Foreskin keratinocyte (primary cell): ENCODE measurements at places on chromosomes 4 and X. TPM values are rescaled to one million over a fixed set of nuclear protein-coding genes. Genes with fewer than 3 reads are reported as not detected.

Gene PPARGC1A
- not detected in 2 replicates for total RNA-seq

Gene EMCN
- not detected in 2 replicates for total RNA-seq

Gene ENPP6
- not detected in 2 replicates for total RNA-seq

Gene SATL1
- not detected in 2 replicates for total RNA-seq

Gene STARD8
- 0.11 and 0.20 TPM in 2 replicates for total RNA-seq

Gene ARHGAP36
- total RNA-seq: not detected in 2 replicates

Gene ZXDB
- 7.2 and 8.2 TPM in 2 replicates for total RNA-seq

Gene UGT2B15
- total RNA-seq: not detected in 2 replicates
